ENCODE measurements at places on chromosomes 3 and 15. TPM values are rescaled to one million over a fixed set of nuclear protein-coding genes. Genes with fewer than 3 reads are reported as not detected.

GRCh38 chr3:116971531-116971930, 262.0 kb downstream of the TUSC7 start:
- no peaks in the 10 kb centered on the region for H3K36me3 ChIP-seq
- no peak overlapping the region for H3K4me3 ChIP-seq
- no peak overlapping the region for H3K27ac ChIP-seq
- H3K27me3 ChIP-seq: no peaks in the 10 kb centered on the region
- DNase-seq: no peak
- H3K4me1 ChIP-seq: no peaks in the 10 kb centered on the region

Gene CLDN11
- total RNA-seq: 81.9 TPM

Gene MESP2
- not detected for total RNA-seq

Gene GOLGA8J
- not detected for total RNA-seq

Gene HRG
- total RNA-seq: not detected

DNA sequence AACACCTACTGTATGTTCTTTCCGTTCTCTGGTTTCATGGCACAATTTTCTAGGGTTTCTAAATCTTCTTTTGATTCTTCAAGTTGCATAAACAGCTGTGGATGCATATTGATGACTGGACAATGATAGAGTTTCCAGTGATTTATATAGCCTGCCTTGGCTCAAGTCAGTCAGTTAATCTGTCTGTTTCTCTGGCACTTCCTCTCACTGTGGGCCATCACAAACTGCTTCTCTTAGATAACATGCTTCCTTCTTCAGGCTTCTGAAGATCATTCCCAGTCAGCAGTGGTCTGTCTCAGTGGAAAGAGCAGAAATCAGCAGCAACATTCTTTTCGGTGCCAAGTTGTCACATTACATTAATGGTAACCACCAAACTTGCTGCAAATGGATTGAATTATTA, 207.2 kb downstream of the RYR3 start:
- no peaks in the 10 kb centered on the region for H3K36me3 ChIP-seq
- H3K27ac ChIP-seq: no peak overlapping the region
- DNase-seq: no peak

- peaks cover 10% of the 10 kb centered on the region for H3K4me1 ChIP-seq
- no peaks in the 10 kb centered on the region for H3K27me3 ChIP-seq
- H3K4me3 ChIP-seq: no peak overlapping the region
- H3K36me3 ChIP-seq: no peaks in the 10 kb centered on the region
- DNase-seq: no peak
- H3K27ac ChIP-seq: no peak overlapping the region
Measured at GRCh38 chr3:194339840-194340239, 11.3 kb downstream of the CPN2 start.

DNA sequence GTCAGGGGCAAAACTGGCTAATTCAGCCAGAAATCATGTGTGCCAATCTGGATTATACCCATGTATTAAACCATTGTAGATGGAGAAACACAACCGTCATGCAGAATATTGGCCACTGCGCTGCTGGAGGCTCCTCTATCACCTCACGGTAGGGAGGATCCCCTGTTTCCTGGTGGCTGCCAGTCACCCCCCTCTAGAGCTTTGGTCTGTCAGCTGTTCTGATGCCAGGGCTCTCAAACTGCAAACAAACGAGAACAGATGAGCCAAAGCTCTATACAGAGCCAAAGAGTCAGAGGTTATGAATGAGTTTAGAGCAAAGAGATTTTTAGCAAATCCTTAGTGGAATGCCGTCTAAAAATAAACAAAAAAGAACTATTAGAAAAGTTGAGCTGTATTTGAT, 62.5 kb downstream of the IL20RB start:
- H3K4me3 ChIP-seq: no peak overlapping the region
- H3K4me1 ChIP-seq: no peaks in the 10 kb centered on the region
- H3K36me3 ChIP-seq: no peaks in the 10 kb centered on the region
- no peaks in the 10 kb centered on the region for H3K27me3 ChIP-seq
- DNase-seq: no peak

GRCh38 chr3:169389211-169389924, 274.1 kb downstream of the MECOM start:
- peaks cover 19% of the 10 kb centered on the region for H3K27me3 ChIP-seq
- H3K27ac ChIP-seq: no peak overlapping the region
- no peaks in the 10 kb centered on the region for H3K4me1 ChIP-seq
- H3K4me3 ChIP-seq: no peak overlapping the region

All from GM23248 (cell line).